ENCODE measurements at places on chromosomes 4 and X. TPM values are rescaled to one million over a fixed set of nuclear protein-coding genes. Genes with fewer than 3 reads are reported as not detected.
A peak's percentile ranks its signal among the peaks of the same experiment; 100 is the strongest.

GRCh38 chr4:44927399-44928380 is 201.3 kb upstream of the GNPDA2 start:
- H3K4me3 ChIP-seq = no peak overlapping the region
- H3K27ac ChIP-seq = no peak overlapping the region
- peaks cover 4% of the 10 kb centered on the region for H3K27me3 ChIP-seq
- H3K4me1 ChIP-seq = peaks cover 4% of the 10 kb centered on the region

GRCh38 chr4:73439445-73439844 is 3.4 kb downstream of the AFP start:
- no peak overlapping the region for H3K4me3 ChIP-seq
- no peak overlapping the region for H3K27ac ChIP-seq
- DNase-seq = no peak
- no peaks in the 10 kb centered on the region for H3K4me1 ChIP-seq

- H3K4me1 ChIP-seq = no peaks in the 10 kb centered on the region
- H3K36me3 ChIP-seq = no peaks in the 10 kb centered on the region
- no peak overlapping the region for H3K4me3 ChIP-seq
- H3K27ac ChIP-seq = no peak overlapping the region
These were observed 868.5 kb upstream of the SLIT2 start for GRCh38 chr4:19382993-19383756.

DNA sequence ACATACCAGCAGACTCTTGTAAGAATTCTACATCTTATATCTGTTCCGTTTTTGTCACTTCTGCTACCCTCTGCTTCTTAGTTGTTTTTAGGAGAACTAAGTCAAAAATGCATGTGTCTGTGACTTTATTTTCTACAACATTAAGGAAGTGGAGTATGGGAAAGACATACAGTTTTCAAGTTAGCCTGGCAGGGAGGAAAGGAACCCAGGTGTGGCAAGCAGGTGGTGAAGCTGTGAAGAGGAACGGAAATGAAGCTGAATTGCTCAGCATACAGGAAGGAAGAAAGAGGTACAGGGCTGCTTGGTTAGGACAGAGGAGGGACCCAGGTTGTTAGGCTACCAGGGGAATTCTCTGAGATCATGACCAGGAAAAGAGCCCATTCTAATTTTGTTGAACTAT is 9.4 kb downstream of the GPRIN3 start:
- peaks cover 10% of the 10 kb centered on the region for H3K4me1 ChIP-seq
- H3K36me3 ChIP-seq = no peaks in the 10 kb centered on the region
- DNase-seq = no peak
- peaks cover 3% of the 10 kb centered on the region for H3K27me3 ChIP-seq

Gene SUV39H1
- total RNA-seq = 11.5 TPM

Gene CHIC2
- total RNA-seq = 22.2 TPM

DNA sequence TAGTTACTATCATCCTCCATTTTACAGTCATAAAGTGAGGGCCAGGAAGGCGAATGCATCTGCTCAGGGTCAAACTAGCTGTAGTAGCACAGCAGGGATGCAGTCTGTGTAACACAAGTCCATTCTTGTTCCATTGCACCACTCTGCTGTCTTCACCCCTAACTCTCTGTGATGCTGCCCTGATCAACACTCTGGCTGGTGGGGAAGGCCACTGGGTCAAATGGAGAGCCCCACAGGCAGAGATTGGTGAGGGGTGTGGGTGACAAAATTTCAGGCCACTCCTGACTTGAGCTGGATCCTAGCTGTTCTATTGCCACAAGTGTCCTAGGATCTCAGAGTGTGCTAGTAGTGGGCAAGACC is 136.5 kb downstream of the PJA1 start:
- no peak overlapping the region for H3K27ac ChIP-seq
- no peaks in the 10 kb centered on the region for H3K36me3 ChIP-seq
- DNase-seq = peak; percentile 27
- H3K4me3 ChIP-seq = no peak overlapping the region

- no peaks in the 10 kb centered on the region for H3K4me1 ChIP-seq
- H3K4me3 ChIP-seq = no peak overlapping the region
- H3K27ac ChIP-seq = no peak overlapping the region
- no peak for DNase-seq
- no peaks in the 10 kb centered on the region for H3K27me3 ChIP-seq
- no peaks in the 10 kb centered on the region for H3K36me3 ChIP-seq
These were observed 86.6 kb downstream of the DNAAF6 start for GRCh38 chrX:107293056-107293455.

DNA sequence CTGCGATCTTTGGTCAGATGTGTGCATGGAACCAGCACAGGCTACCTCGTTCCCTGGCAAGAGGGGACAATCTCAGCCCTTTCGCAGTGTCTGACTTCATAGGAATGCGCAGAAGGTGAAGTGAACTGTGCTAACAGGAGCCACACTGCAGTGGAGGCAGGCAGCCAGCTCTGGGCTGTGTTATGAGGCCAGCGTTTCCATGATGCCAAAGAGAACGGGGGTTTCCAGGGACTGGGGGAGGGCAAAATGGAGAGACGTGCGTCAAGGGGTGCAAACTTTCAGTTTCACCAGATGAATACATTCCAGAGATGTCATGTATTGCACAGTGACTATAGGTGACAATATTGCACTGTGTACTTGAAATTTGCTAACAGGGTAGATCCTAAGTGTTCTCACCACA is 30.4 kb downstream of the CLDN34 start:
- peaks cover 3% of the 10 kb centered on the region for H3K36me3 ChIP-seq
- no peak for DNase-seq
- no peaks in the 10 kb centered on the region for H3K4me1 ChIP-seq
- no peak overlapping the region for H3K4me3 ChIP-seq

DNA sequence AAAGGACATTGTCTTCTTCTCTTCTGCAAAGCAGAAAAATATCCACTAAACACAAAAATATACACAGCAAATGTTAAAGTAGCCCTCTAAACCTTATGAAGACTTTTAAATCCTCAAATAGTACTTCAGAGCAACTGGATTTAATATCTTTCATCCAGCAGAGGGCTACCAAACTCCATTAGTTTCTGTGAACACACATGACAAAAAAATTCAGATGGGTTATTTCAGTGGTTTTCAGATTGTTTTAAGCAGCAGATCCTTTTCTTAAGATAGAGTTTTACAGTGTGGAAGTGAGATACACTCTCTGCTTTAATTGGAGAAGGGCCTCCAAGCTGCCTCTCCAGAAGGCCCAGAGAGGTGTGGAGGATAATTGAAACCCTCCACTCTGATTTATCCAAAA is 56.7 kb downstream of the ANK2 start:
- no peak overlapping the region for H3K27ac ChIP-seq
- H3K36me3 ChIP-seq = no peaks in the 10 kb centered on the region
- DNase-seq = no peak
- H3K27me3 ChIP-seq = peaks cover 4% of the 10 kb centered on the region
- H3K4me3 ChIP-seq = no peak overlapping the region

DNA sequence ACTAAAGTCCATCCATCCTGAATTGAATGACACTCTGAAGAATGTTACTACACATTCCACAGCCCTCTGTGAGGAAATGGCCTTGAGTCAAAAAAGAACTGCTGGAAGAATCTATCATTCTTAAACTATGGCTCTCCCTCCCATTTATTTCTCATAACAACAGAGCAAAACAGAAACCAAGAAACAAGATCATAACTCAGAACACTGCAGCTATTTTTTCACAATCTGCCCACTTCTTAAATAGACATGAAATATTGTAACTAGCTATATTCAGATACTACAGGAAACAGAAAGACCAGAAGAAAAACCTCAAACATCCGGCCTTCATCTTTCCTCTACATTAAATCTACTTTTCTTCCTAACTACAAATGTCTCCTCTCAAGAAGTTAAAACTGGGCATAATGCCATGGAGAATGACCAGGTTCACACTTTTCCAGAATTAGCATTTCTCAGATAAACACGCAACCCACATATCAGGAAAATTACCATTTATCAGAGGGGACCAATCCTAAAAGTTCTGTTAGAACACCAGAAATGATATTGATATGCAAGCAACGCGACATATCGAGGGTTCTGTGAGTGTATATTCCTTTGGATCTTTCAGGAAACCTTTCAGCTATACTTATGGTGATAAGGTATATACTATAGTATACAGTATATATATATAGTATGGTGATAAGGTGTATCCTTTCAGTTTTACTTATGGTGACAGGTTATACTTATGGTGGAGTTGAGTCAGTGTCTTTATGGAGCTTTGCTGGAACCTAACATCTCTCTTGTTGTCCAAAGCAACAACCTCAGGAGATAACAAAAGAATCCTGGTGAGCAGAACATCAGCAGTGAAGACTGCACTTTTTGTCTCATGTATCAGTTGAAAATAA is 60.4 kb upstream of the IRF2 start:
- peak overlapping the region; percentile 96 for H3K27ac ChIP-seq
- H3K36me3 ChIP-seq = peaks cover 4% of the 10 kb centered on the region
- H3K4me3 ChIP-seq = peak overlapping the region; percentile 61
- peaks cover 24% of the 10 kb centered on the region for H3K4me1 ChIP-seq
- no peaks in the 10 kb centered on the region for H3K27me3 ChIP-seq

DNA sequence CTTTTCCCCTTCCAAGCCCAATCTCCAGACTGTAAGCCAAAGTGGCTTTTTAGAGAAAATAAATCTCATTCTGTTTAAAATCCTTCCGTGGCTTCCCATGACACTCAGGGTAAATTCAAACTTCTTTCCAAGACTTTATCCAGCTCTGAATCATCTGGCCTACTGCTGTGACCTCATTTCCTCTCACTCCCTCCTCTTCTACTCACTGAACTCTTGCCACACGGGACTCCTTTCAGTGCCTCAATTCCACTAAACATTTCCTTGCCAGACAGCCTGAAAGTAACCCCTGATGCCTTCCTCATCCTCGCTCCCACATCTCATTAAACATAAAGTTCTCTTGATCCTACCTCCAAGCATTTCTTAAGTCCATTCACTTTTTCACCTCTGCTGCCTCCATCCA is 27.8 kb upstream of the RNF128 start:
- H3K27ac ChIP-seq = no peak overlapping the region
- no peak overlapping the region for H3K4me3 ChIP-seq
- no peaks in the 10 kb centered on the region for H3K4me1 ChIP-seq

DNA sequence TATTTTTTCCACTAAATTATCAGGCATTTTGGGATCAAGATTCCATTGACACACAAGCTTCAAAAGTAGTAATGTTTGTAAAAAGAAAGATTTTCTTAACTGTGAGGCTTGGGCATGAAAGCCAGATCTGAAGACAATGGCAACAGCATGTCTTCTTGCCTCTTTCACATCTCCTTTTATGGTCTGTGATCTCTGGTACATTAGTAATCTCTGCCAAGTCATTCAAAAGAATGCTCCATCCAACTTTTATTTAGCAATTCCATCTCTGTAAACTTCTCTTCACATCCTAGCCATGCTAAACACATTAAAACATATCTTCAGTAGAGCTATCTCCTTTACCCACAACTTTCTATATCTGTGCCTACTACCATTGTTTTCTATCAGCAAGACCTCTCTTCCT is 465.4 kb downstream of the FAT4 start:
- no peak overlapping the region for H3K4me3 ChIP-seq
- DNase-seq = no peak
- peaks cover 7% of the 10 kb centered on the region for H3K36me3 ChIP-seq
- no peaks in the 10 kb centered on the region for H3K4me1 ChIP-seq

DNA sequence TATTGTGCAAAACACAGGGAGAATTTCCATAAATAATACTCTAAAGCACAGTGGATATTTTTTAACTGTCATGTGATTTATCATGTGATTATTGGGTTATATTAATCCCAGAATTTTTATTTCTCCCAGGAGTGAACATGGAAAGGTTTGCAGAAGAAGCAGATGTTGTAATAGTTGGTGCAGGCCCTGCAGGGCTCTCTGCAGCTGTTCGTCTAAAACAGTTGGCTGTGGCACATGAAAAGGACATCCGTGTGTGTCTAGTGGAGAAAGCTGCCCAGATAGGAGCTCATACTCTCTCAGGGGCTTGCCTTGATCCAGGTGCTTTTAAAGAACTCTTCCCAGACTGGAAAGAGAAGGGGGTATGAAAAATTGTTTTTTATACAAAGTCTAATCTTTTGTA is 10.0 kb downstream of the ETFDH start:
- H3K27me3 ChIP-seq = no peaks in the 10 kb centered on the region
- H3K36me3 ChIP-seq = peaks cover 11% of the 10 kb centered on the region
- H3K4me1 ChIP-seq = no peaks in the 10 kb centered on the region
- H3K27ac ChIP-seq = no peak overlapping the region
- no peak for DNase-seq

GRCh38 chrX:101925733-101926132 is 6.1 kb downstream of the ZMAT1 start:
- no peaks in the 10 kb centered on the region for H3K27me3 ChIP-seq
- H3K4me1 ChIP-seq = no peaks in the 10 kb centered on the region
- no peak overlapping the region for H3K27ac ChIP-seq

Gene CTAG2
- total RNA-seq = not detected

DNA sequence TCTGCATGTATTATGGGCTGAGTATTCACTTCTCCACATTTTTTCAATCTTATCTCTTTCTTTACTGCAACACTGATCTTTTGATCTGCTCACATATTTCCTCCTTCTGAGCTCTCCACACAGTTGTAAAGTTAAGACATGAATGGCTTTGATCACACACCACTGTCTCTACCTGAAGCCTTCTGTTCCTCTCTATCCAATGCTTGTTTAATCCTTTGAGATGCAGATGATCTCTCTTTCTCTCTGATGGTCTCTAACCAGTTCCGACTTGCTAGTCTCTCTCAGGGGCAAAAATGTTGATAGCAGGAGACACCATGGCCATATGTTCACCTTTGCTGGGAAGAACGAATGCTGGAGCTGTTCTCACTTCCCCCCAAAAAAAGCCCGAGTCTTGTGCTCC is 162.4 kb downstream of the UNC5C start:
- H3K4me3 ChIP-seq = no peak overlapping the region
- peaks cover 9% of the 10 kb centered on the region for H3K4me1 ChIP-seq
- H3K36me3 ChIP-seq = peaks cover 12% of the 10 kb centered on the region
- H3K27me3 ChIP-seq = peaks cover 37% of the 10 kb centered on the region
- DNase-seq = no peak

Gene EDA2R
- total RNA-seq = 13.2 TPM

GRCh38 chrX:22516893-22517292 is 244.2 kb downstream of the CBLL2 start:
- H3K4me3 ChIP-seq = no peak overlapping the region
- H3K27ac ChIP-seq = no peak overlapping the region
- H3K4me1 ChIP-seq = no peaks in the 10 kb centered on the region
- H3K36me3 ChIP-seq = no peaks in the 10 kb centered on the region
- H3K27me3 ChIP-seq = no peaks in the 10 kb centered on the region

DNA sequence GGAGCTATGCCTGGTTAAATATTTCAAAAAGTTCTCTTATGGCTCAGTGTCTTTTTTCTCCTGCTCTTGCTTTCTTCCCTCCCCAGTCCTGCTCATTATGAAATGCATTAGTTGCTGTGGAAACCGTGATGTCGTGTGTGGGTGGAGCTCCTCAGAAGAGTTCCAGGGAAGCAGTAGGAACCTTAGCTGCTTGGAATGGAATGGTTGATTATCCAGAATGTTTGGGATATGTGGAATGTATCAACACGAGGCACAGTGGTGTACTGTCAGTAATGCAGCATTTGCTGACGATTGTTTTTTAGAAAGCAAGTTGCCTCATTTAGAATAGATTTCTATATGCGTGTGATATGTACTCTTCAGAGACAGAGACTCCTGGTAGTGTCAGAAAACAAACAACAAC is 333.2 kb downstream of the ARHGAP10 start:
- H3K27me3 ChIP-seq = no peaks in the 10 kb centered on the region
- H3K4me1 ChIP-seq = peaks cover 37% of the 10 kb centered on the region
- DNase-seq = no peak
- H3K27ac ChIP-seq = no peak overlapping the region
- no peak overlapping the region for H3K4me3 ChIP-seq

Gene SLC7A11
- 6.3 TPM for total RNA-seq

All from type B pancreatic cell (in vitro differentiated cells).